ENCODE measurements at places on chromosomes 5 and 9. TPM values are rescaled to one million over a fixed set of nuclear protein-coding genes. Genes with fewer than 3 reads are reported as not detected.

DNA sequence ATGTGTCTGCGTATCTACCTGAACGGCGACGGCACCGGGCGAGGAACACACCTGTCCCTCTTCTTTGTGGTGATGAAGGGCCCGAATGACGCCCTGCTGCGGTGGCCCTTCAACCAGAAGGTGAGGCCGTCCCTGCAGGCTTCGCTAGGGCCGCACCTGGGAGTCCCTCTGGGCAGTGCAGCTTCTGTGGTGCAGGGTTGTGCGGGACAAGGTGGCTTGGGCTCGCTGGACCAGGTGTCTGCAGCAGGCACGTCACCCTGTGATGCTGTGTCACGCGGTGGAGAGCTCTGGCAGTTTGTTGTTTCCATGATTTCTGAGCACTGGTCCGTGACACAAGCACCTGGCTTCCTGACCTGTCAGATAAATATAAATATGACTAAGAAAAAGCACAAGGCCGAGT lies 20.7 kb downstream of the FBXW5 start:
- no peak for DNase-seq

DNA sequence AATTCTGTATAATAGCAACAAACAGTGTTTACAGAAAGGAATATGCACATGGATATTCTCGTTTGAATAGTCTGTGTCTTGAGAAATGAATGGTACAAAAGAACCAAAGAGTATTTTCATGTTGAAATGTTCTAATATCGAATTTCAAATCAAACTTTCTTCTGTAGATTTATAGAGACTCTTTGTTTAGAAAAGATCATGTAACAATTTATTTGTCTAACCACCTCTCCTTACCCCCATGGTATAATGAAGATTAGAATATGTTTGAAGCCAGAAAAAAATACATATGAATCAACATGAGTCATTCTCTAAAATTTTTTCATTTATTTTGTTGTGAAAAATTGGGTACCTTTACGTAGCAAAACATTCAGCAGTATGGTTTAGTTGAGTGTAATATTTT lies 285.6 kb downstream of the PRR16 start:
- DNase-seq = no peak

DNA sequence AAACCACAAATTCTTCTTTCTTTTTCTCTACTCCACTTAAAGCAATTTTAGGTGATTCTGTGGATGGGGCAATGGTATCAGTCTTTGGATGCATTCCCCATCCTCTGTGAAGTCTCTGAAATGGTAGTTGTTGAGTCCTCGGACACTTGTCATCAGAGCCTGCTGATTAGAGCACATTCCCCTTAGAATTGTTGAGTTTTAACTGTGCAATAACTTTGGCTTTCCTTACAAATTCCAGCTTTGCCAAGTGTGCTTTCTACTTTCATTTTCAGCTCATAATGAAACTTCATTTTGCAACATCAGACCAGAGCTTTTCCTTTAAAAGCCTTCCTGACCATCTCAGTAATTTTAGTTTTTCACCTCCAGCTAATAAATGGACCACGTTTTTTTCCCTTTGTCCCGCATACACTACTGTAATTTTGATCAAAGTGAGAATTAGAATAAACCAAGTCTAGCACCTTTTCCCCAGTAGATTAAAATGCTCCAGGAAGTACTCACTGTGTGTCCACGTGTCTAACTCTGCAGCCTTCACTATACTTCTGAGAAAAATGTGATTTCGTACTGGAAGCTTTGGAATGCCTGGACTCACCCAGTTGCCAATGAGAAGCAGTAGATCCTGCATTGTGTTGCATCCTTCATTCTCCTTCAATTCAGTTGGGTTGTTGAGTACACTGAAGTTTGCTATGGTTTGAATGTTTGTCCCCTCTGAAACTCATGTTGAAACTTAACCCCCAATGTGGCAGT lies 135.6 kb downstream of the NTRK2 start:
- DNase-seq = no peak

DNA sequence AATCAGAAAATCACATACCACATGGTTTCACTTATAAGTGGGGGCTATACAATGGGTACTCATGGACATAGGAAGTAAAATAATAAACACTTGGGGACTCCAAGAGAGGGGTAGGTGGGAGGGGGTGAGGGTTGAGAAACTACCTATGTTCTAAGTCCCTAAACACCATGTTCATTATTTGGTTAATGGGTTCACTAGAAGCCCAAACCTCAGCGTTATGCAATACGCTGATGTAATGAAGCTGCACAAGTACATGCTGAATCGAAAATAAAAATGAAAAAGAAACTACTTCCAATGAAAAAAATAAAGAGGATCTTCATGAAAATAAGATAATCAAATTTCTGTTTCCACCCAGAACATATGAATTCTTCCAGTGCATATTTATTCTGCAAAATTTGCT lies 208.5 kb downstream of the TMEM161B start:
- DNase-seq = no peak

- DNase-seq = peak; percentile 50
These were observed 6.3 kb downstream of the TESK1 start for GRCh38 chr9:35611230-35611797.

- no peak for DNase-seq
These were observed 37.9 kb upstream of the DPYSL3 start for GRCh38 chr5:147547730-147548129.

GRCh38 chr9:86700629-86701028 lies 246.7 kb downstream of the GAS1 start:
- no peak for DNase-seq

- peak; percentile 79 for DNase-seq
These were observed 12.1 kb downstream of the NOTCH1 start for GRCh38 chr9:136533775-136534157.

DNA sequence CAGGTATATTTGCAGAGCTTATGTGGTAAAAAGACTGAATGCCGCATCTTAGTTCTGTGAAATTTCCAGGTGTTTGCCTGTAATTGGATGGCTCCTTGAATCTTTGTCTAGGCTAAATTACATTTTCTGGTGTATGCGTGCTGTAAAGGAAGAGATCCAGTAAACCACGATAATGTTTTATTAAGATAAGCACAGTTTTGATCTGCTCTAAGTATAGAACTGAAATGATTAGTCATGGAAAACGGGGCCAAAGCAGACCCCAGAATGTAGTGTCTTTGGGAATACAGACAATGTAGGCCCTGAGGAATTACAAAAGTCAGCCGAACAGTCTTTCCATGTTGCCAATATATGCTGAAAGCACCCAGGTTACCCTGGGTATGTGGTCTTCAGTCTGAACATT lies 257.3 kb downstream of the FANCC start:
- DNase-seq = no peak

- no peak for DNase-seq
These were observed 504.6 kb upstream of the BRINP1 start for GRCh38 chr9:119873877-119874276.

GRCh38 chr5:137115152-137115551 lies 384.0 kb downstream of the SPOCK1 start:
- DNase-seq = no peak

DNA sequence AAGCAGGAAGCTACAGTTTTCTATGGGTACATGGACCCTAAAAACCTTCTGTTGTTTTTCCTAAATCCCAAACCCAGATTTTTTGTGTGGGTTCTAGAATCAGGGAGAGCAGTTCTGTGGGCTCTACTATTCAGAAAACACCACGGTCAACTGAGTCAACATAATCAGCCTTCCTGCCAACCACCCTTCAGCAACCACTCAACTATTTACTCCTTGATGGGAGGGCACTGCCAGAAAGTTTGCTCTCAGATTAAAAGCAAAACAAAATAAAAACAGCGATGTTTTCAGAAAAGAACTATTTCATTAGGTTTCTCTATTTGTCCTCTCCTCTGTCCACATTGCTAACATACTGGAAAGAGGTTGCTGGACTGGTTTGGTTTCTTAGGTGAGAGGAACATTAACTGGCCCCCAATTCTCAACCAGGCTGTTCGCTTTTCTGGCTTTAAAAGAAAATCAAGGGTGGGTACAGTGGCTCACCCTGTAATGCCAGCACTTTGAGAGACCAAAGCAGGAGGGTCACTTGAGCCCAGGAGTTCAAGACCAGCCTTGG lies 72.3 kb downstream of the GCNT1 start:
- no peak for DNase-seq

The HNRNPA0 gene
- total RNA-seq = 48.6 TPM

The RNF183 gene
- total RNA-seq = not detected

The DRD1 gene
- 0.05 TPM for total RNA-seq

The F2RL2 gene
- total RNA-seq = not detected

The TNFSF8 gene
- total RNA-seq = 141 TPM

The LPAR1 gene
- 0.22 TPM for total RNA-seq

The ASPN gene
- not detected for total RNA-seq

The ZNF454 gene
- not detected for total RNA-seq
